Subcutaneous preadipocyte (primary cell): ENCODE measurements at places on chromosomes 13 and 19. TPM values are rescaled to one million over a fixed set of nuclear protein-coding genes. Genes with fewer than 3 reads are reported as not detected.

The CD70 gene
- 0.59 and 1.5 TPM in 2 replicates for total RNA-seq

The DACH1 gene
- total RNA-seq = not detected in 2 replicates

The PABPC3 gene
- under 0.01 TPM in 2 replicates for total RNA-seq

The GDF15 gene
- total RNA-seq = 17.3 and 18.0 TPM in 2 replicates

The CEACAM6 gene
- not detected in 2 replicates for total RNA-seq

The OR7A5 gene
- not detected in 2 replicates for total RNA-seq

The EBPL gene
- 61.8 and 69.8 TPM in 2 replicates for total RNA-seq

The SIGLEC5 gene
- not detected in 2 replicates for total RNA-seq

The ATXN8OS gene
- total RNA-seq = not detected in 2 replicates

The ARGLU1 gene
- total RNA-seq = 35.3 and 49.3 TPM in 2 replicates

The ADAT3 gene
- total RNA-seq = 2.6 and 5.1 TPM in 2 replicates

The WASF3 gene
- 9.8 and 9.9 TPM in 2 replicates for total RNA-seq

The CRB3 gene
- not detected in 2 replicates for total RNA-seq

The NKPD1 gene
- total RNA-seq = 0.39 and 1.1 TPM in 2 replicates

The ELAVL1 gene
- total RNA-seq = 22.4 and 40.3 TPM in 2 replicates

The ZNF146 gene
- total RNA-seq = 50.7 and 66.1 TPM in 2 replicates

The CAMSAP3 gene
- not detected in 2 replicates for total RNA-seq

The POSTN gene
- total RNA-seq = 1.1 and 2.7 TPM in 2 replicates

The PPM1N gene
- total RNA-seq = 1.5 and 2.5 TPM in 2 replicates

The GJB2 gene
- 1.5 and 2.7 TPM in 2 replicates for total RNA-seq

The ZNF8 gene
- total RNA-seq = 6.2 and 8.2 TPM in 2 replicates

The CEACAM7 gene
- not detected in 2 replicates for total RNA-seq

The SLC17A7 gene
- 0.20 and 0.37 TPM in 2 replicates for total RNA-seq

The SLC8A2 gene
- not detected in 2 replicates for total RNA-seq

The SHISA7 gene
- not detected in 2 replicates for total RNA-seq

The KLHL26 gene
- 2.3 and 3.3 TPM in 2 replicates for total RNA-seq

The C2CD4C gene
- total RNA-seq = under 0.01 and 0.20 TPM in 2 replicates

The GJA3 gene
- total RNA-seq = 1.1 and 2.2 TPM in 2 replicates

The C13orf42 gene
- not detected in 2 replicates for total RNA-seq

The TBXA2R gene
- 0.73 and 1.8 TPM in 2 replicates for total RNA-seq

The ZNF541 gene
- under 0.01 TPM in 2 replicates for total RNA-seq

The TMEM238 gene
- not detected in 2 replicates for total RNA-seq

The SYNE4 gene
- total RNA-seq = under 0.01 TPM in 1 of 2 replicates, not detected in the other

The CLN5 gene
- 16.2 and 18.4 TPM in 2 replicates for total RNA-seq

The SLC10A2 gene
- total RNA-seq = not detected in 2 replicates

The ZNF761 gene
- 9.8 and 11.0 TPM in 2 replicates for total RNA-seq

The LRRC8E gene
- total RNA-seq = 5.1 and 6.2 TPM in 2 replicates

The GJB6 gene
- not detected in 2 replicates for total RNA-seq

The ERICH4 gene
- not detected in 2 replicates for total RNA-seq

The LIM2 gene
- not detected in 2 replicates for total RNA-seq

The RAD23A gene
- total RNA-seq = 121 and 125 TPM in 2 replicates

The ZNF229 gene
- total RNA-seq = 3.7 and 4.0 TPM in 2 replicates

The ZNF829 gene
- total RNA-seq = 2.6 and 3.9 TPM in 2 replicates

The FFAR3 gene
- not detected in 2 replicates for total RNA-seq

The LGALS14 gene
- total RNA-seq = not detected in 2 replicates

The HRC gene
- total RNA-seq = not detected in 2 replicates

The LILRA2 gene
- not detected in 2 replicates for total RNA-seq

The VSIG10L gene
- total RNA-seq = 0.73 and 0.98 TPM in 2 replicates

The URAD gene
- total RNA-seq = not detected in 2 replicates

The ZNF835 gene
- 0.20 and 1.8 TPM in 2 replicates for total RNA-seq
